ENCODE measurements at places on chromosomes 7 and 10.

DNA sequence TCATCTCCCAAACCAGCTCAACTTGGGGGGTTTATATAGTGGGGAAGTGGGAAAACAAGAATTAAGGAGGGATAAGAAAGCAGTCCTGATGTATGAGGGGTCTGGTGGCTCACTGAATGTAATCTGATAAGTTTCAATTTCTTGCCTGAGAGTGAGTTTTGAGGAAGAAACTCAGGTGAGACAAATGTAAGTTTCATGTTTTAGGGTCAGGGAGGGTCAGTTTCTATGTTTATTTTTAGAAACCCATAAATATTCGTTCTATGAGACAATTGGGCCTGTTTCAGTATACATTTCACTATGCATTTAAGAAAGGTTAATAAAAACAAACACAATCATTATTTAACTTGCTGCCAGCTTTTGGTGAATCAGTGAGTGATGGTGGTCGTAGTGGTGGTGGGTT is 128.0 kb upstream of the MBL2 start:
- no peak for DNase-seq

- DNase-seq = no peak
Measured at GRCh38 chr7:157276731-157277562, 59.9 kb upstream of the DNAJB6 start.

- DNase-seq = no peak
Measured at GRCh38 chr10:49628599-49628998, 14.8 kb downstream of the CHAT start.

- no peak for DNase-seq
Measured at GRCh38 chr7:135001390-135002165, 15.3 kb downstream of the AGBL3 start.

DNA sequence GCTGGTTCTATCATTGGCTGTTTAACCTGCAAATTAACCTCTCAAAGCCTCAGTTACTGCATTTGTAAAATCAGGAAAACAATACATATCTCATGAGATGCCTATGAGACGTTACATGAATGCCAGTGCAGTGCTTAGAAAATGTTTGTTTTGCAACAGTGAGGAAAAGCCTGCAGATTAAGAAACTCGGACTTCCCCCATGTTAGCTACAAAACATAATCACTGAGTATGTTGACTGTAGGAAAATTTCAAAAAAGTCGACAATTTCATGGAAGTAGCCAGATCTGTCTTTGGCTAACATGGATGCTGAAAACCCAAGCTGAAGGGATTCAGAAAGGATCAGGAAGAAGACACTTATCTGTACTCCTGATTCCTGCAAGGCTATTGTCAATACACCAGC is 121.4 kb downstream of the TRIL start:
- DNase-seq = no peak

- DNase-seq = no peak
Measured at GRCh38 chr7:137074391-137075030, 206.1 kb downstream of the CHRM2 start.

GRCh38 chr7:77226357-77226839 is 26.8 kb upstream of the FGL2 start:
- DNase-seq = no peak

GRCh38 chr10:28592953-28593352 is 60.0 kb downstream of the WAC start:
- no peak for DNase-seq

DNA sequence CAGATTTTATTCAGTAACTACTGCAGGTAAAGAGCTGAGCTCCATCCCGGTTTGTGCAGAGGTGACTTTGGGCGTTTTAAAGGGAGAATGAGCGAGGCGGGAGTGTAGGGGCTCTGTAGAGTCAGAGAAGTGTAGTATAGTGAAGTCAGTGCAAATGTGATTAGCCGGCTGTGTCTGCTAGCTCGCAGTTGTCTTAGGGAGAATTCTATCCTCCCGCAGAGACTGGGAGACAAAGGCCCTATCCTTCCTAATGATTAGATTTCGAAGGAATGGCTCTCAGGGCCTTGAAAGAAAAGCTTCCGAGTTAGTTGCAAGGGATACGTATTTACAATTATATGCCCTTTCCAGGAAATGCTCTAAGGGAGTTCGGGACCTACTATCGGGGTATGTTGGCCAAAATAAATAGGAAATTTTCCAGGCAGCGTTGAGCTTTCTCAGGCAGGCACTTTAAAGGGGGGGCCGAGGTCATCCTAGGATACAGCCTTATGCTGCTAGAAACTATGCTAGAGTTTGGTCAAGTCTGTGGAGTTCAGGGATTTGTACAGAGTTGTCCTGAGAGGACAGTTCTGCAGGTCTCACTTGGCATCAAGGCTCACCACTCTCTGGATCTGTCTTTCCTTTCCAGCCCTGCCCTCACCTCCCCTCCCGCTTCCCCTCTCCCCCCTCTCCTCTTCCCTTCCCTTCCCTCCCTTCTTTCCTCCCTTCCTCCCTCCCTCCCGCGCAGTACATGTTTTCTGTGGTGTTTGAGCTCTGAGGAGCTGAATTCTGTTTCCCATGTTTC is 825 bp downstream of the MRPL32 start:
- no peak for DNase-seq

- no peak for DNase-seq
Measured at GRCh38 chr7:108419961-108420908, 36.0 kb downstream of the NRCAM start.

DNA sequence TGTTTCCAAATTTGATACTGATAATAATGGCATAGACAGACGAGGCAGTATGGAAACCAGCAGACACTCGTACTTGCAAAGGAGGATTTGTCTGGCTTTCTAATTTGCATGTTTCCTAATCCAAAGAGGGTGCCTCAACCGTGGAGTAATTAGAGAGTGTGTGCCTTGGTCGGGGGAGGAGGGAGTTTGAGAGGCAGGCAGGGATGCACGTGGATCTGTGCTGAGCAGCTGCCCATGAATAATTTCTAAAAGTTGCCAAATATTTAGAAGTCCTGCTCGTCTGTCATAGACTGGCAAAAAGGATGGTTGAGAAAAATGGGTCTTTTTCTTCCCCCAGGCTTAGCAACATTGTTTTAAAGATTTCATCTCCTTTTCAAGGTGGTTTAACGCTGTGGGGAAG is 69.4 kb downstream of the PTPRE start:
- DNase-seq = no peak

DNA sequence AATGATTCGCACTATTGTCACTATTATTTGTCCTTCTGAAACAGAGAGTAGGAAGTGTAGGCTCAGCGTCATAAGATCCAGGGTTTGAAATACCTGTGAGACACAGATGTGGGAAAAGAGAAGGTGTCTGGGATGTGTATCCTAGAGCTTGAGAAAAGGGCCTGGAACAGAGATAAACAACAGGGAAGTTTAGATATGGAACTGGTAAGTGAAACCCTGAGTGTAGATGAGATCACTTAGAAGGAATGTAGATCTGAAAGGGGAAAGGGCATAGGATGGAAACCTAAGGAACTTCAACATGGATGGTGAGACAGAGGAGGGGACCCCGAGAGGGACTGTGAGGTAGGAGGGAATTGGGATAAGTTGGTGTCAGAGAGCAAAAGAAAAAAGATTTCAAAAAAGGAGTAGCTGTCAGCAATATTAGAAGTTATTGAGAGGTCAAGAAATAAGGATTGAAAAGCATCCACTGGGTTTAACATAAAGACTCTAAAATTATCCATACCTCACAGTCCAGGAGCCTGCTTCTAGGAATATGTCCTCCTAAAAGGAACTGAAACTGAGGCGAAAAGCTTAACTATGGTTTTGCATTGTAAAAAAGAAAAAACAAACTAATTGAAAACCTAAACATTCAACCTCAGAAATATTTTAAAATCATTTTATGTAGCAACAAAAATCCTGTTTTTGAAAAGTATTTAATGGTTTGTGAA is 119.2 kb upstream of the NPVF start:
- DNase-seq = no peak

GRCh38 chr10:23432166-23432565 is 6.7 kb upstream of the OTUD1 start:
- DNase-seq = no peak

DNA sequence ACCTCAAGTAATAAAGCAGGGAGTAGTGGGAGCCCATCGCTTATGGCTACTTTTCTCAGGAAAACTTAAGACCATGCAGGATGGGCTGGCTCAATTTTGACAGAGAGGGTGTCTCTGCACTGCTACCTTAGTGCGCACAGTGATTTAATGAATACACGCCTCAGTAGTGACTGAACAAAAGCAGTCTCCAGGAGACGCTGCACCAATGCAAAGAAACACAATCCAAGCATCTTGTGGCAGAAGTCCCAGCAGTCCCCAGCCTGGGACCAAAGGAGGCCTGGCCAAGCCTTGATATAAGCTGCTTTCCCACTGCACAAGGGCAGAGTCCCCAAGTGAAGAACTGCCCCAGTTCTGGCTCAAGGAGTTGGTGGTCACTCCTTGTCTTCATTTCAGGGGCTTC is 368.9 kb downstream of the KCNMA1 start:
- DNase-seq = no peak

- no peak for DNase-seq
Measured at GRCh38 chr7:151382079-151382885, 27.6 kb downstream of the WDR86 start.

- DNase-seq = no peak
Measured at GRCh38 chr10:30383356-30383755, 34.3 kb upstream of the MTPAP start.

GRCh38 chr7:75642810-75643486 is 95.8 kb downstream of the HIP1 start:
- DNase-seq = peak; percentile 51

- no peak for DNase-seq
Measured at GRCh38 chr7:78399033-78399769, 600.6 kb downstream of the PHTF2 start.

DNA sequence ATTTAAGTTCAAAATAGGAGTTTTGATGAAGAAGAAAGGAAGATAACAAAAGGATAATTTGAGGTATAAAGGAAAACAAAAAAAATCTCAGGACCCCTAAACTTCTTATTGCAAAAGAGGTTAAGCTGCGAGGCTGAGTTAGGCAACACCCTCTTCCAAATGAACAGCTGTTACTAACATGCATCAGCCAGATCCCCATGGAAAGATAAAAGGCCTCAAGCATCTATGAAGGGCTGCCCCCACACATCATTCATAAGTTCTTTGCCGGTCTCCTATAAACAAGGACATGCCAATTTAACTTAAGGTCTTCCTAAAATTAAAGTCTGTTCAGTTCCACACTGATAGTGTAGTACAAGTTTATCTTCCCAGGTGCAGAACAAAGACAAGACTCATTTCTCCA is 75.8 kb upstream of the IMMP2L start:
- no peak for DNase-seq

GRCh38 chr7:116647861-116648260 is 24.1 kb upstream of the MET start:
- no peak for DNase-seq

DNA sequence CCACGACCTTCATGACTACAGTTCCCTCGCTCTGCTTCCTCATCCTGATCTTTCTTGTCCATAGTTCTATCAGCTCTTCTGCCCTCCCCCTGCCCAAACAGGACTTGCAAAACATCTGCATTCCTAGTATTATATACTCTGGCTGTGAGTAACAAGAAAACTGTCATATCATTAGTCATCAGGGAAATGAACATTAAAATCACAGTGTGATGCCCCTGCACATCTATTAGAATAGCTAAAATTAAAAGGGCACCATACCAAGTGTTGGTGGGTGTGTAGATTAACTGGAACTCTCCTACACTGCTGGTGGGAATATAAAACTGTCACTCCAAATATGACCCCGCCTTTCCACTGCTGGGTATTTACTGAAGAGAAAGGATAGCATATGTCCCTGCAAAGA is 141.8 kb downstream of the C7orf25 start:
- no peak for DNase-seq

- DNase-seq = no peak
Measured at GRCh38 chr7:4268040-4268965, 413.8 kb upstream of the FOXK1 start.

GRCh38 chr7:155407799-155408198 is 50.1 kb upstream of the EN2 start:
- DNase-seq = no peak

- no peak for DNase-seq
Measured at GRCh38 chr10:32132357-32132946, 76.2 kb upstream of the KIF5B start.

- DNase-seq = no peak
Measured at GRCh38 chr10:118108194-118109026, 61.7 kb upstream of the RAB11FIP2 start.

- no peak for DNase-seq
Measured at GRCh38 chr7:142389544-142389943, 131.7 kb upstream of the PRSS58 start.

DNA sequence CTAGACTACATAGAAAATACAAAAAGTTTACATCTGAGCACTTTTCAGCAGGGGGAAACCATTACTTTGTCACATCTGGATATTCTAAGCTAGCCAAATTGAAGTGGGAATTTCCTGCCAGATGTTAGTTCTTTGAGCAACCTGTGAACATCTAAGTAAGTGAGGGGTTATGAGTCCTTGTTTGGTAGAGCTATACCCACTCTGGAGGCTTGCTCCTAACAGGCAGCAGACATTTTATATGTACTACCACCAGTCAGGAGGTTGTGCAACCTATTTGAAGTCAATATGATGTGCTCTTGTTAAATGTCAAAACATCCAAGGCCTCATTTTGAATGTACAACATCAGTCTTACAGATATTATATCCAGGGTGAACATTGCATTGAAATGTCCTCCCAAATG is 143.3 kb upstream of the KAT6B start:
- DNase-seq = no peak

- DNase-seq = no peak
Measured at GRCh38 chr7:121558288-121558687, 162.2 kb upstream of the FAM3C start.
